ENCODE measurements at places on chromosomes 11 and 22.

GRCh38 chr11:65611028-65611757 is 2.8 kb downstream of the MAP3K11 start:
- no peak for DNase-seq

DNA sequence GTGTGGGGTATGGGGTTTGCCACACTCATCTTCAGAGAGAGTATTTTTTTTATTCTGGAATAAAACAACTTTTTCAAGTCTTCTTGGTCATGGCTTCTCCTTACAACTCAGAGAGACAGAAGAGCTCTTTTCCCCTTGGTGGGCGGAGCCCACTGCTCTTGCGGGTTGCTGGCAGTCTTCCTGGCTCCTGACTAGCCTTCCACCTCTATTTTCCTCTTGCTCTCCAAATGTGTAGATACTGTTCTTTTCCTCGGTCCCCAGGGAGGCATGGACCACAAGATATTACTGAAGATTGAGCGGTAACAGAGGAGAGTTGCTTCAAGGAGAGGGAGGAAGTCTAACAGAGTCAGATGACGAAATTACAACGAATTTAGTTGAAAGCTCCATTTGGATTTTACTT is 210.6 kb downstream of the NTM start:
- no peak for DNase-seq

DNA sequence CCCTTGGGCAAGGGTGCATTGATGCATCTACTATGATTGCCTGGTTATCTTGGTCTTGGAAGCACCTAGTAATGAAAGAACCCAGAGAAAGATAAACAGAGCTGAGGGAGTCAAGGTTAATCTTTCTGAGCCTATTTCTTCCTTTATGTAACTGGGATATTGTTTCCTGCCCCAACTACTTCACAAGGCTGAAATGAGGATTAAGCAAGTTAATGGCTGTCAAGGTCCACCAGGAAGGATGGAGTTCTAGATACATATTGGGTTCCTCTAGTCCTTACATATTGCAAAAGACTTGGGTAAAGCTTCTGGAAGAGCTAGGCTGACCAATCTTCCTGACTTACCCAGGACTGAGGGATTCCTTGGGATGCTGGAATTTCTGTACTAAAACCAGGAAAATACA is 589.8 kb downstream of the INSC start:
- no peak for DNase-seq

GRCh38 chr11:11251394-11251970 is 101.6 kb downstream of the CSNK2A3 start:
- no peak for DNase-seq

DNA sequence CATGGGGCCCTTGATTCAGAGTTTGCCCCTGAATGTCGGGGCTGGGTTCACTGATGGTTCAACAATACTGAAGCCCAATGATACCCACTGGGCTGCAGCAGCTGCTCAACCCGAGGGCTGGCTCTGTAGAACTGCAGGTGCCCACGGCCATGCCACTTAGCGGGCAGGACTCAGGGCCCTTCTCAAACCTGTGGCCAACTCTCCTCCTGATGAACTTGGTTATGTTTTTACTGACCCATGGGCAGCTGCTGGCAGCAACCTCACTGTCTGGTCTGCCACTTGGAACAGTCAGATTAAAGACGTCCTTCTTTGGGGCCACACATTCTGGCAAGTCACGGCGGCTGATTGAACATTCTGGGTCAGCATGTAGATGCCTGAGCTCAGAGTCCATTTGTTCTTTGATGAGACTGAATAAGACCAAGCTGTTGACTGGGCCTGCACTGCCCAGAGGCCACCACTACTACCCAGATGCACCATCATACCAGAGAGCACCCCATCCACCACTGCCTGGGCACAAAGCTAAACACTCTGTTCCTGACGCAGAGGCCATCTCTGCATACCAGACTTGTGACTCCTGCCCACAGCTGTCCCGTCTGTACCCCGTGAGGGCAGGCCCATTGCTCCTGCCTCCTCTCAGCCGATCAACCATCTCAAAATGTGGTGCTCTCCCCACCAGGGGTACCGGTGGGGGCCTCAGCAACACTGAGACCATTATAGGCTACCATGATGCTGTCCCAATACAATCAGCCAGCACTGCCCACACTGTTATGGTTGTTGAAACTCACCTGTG is 67.8 kb downstream of the SHANK2 start:
- no peak for DNase-seq

DNA sequence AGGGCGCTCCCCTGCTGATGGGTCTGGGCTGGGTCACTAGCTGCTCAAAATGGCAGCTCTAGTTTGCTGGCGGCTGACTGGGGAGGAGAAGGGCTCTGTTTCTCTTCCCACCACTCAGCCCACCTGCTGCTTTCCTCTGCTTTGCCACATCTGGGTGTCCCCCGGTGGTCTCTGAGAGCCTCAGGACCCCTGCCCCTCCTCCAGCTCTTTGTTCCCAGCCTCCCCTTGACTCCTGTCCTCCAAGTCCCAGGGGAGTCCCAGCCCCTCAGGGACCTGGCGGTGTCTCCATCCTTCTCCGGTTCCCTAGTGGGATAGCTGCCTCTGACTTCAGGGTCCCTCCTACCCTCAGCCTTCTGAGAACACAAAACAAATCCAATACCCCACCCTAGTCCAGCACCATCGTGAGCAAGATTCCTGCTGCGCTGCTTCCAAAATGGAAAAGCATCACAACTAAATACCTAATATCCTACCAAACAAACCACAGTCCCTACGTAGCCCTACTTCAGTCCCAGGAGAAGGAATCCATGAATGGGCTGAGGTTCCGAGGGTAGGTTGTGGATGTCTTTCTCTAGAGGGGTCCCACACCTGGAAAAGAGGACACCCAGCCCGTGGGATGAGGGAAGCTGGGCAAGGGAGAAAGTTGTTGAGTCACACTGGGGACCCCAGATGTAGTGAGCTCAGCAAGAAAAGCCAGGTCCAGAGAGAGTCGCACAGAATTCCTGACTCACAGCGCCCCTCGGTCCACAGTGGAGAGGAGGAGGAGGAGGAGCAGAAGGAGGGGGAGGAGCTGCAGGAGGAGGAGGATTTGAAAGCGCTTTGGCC is 45.0 kb upstream of the NNMT start:
- no peak for DNase-seq

- DNase-seq: no peak
These were observed 9.9 kb upstream of the SYT13 start for GRCh38 chr11:45296075-45296474.

- no peak for DNase-seq
These were observed 402.8 kb downstream of the MIAT start for GRCh38 chr22:27060190-27060589.

- no peak for DNase-seq
These were observed 184.9 kb downstream of the SBF2 start for GRCh38 chr11:10108915-10109680.

DNA sequence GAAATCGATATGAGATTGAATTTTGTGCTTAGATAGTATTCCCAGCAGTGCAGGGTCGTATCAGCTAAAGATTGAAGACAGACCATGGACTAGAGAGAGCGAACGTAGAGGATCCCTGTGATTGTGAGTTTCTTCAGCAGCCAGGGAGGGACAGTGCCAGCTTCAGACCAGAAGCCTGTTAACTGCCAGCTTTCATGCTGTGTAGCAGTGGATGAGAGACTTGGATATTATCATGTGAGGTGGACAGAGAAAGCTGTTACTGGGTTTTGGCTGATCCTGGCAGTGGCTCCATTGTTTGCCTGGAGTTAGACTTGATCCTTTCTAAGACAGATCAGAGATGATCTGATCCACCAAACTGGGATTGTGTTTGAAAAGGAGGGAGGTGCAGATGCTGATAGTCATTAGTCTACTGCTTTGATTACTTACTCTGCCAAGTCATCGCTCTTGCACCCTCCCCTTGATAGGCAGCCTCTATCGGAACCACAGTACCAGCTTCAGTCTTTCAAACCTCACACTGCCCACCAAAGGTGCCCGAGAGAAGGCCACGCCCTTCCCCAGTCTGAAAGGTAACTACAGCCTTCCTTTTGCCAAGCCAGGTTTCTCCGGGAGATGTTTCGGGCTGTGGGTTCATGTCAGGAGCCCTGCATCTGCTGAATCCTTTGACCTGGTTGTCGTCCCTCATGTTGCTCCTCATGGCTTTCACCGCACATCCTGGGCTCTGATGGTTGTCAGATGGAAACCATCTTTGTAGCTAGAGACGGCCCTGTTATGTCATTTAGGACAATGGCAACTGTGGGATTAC is 16.2 kb downstream of the MADD start:
- no peak for DNase-seq

GRCh38 chr11:111527279-111527678 is 12.7 kb downstream of the HOATZ start:
- DNase-seq: no peak

GRCh38 chr11:31656051-31656450 is 146.5 kb downstream of the ELP4 start:
- no peak for DNase-seq

DNA sequence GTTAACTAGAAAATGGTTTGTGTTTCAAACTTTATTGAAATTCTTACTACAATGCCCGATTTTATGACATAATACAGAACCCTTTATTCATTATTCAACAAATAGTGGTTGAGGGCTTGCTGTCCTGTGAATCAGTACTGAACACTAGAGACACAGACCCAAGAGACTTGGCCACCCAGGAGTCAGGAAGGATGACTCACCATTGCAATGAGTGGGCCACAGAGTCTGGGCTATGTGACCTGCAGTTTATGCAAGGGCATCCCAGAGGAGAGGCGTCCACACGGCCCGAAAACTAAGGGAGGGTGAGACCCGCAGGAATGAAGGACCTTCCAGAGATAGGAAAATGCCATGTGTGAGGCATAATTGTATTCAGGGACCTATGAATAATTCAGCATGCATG is 143.8 kb upstream of the DDI1 start:
- DNase-seq: peak; percentile 12

Measured in kidney epithelial cell (primary cell).